NK-92 treated with Interleukin-12 subunit alpha and Interleukin-12 subunit beta, amount 100 ng/mL, for 24 hours (cell line): ENCODE measurements at places on chromosomes 12 and 14.

- DNase-seq: no peak
These were observed 245.9 kb downstream of the NPAS3 start for GRCh38 chr14:33184587-33184986.

DNA sequence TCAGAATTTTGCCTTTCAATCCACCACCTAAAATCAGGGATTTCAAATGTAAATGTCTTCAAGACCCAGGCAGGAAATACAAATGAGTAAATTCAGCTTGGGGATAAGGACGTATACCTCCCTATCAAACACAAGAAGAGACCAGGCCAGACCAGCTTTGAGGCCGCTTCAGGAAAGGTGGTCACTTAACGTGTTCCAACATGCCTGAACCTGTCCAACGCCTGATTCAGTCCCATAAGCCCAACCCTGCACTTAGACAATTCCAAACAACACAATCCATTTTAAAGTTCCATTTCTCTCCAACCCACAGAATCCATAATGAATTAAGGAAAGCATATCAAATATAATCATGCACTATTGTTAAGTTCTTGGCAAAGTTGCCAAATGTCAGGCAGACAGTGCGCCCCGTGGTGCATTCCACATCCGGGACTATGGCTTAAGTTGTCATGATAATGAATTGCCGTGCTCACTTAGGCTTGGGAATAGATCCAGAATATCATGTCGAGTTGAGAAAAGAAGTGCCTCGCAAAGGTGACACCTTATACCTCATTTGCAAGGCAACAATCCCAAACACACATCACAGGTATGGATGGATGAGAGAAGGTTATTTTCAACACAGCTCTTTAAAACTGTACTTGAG, 35.5 kb downstream of the CCDC60 start:
- DNase-seq: no peak

DNA sequence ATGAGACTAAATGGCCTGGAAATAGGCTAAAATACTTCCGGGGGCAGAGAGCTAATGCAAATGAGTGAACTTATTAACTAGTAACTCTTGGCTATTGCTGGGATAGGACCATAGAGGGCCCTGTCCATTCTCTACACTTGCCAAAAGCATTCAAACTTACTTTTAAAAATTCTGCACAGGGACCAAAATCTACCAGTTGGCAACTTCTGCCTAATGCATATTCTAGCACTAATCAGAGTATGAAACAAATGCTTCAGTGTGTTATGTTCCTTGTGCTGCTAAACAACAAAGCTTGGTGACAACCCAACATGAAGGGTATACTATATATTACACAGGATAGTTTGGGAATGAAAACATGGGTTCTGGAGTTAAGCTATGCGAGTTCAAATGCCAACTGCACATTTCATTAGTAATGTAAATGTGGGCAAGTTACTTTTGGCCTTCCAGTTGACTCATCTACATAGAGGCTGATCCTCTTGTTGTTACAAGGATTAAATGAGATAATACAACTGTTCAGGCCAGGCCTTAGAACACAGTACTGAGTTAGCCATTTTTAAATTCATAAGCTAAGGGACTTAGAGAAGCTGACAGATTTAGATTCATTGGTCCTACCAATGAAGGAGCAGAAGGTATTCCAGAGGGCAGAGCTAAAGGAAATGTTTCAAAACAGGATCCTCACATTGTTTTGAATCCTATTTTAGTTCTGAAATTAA, 32.4 kb downstream of the HIGD1C start:
- DNase-seq: no peak

DNA sequence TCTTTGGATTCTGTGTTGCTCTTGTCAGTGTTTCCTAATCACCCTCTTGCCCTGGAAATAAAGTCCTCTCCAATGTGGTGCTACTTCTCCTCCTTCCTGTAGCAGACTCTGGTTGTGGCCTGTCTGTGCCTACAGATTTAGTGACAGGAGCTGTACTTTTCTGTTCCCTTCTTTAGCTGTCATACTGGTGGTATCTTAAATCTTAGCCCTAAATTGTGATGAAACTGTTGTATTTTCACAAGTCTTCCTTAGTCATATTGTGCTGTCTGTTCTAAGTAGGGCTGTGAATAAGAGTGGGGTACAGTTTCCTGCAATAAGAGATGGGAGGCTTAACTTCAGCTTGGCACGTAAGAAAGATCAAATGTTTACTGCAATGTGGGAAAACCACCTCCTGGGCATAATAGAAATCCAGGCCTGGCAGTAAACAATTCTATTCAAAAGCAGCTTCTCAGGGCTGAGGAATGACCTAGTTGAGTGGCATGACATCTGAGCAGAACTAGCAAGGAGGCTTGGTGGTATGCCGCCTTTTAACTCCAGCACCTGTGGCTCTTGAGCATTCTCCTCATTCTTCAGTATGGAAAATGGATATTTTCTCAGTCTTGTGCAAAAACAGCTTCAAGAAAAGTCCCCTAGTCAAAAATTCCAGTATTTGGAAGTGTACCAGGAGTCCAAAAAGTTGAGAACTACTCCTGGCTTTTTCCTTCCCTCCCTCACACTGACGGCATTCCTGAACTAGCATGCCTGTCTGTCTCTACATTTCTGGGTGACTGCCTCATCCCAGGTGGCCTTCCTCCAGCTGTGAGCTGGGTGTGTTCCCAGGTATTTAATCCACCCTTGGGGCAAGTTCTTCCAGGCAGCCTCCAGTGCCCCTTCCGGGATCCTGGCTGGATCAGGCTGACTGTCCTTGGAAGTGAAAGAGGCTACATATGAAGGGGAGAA, 19.5 kb downstream of the ANO6 start:
- DNase-seq: no peak

- DNase-seq: no peak
These were observed 2.0 kb upstream of the SLCO1B3 start for GRCh38 chr12:20808521-20808920.

- no peak for DNase-seq
These were observed 475.8 kb upstream of the FLRT2 start for GRCh38 chr14:85054178-85054577.

GRCh38 chr14:78592616-78593219, 422.5 kb downstream of the NRXN3 start:
- no peak for DNase-seq
